ENCODE measurements at places on chromosomes 1 and 21.

GRCh38 chr1:240621249-240621648 lies 9.3 kb upstream of the GREM2 start:
- DNase-seq: no peak

DNA sequence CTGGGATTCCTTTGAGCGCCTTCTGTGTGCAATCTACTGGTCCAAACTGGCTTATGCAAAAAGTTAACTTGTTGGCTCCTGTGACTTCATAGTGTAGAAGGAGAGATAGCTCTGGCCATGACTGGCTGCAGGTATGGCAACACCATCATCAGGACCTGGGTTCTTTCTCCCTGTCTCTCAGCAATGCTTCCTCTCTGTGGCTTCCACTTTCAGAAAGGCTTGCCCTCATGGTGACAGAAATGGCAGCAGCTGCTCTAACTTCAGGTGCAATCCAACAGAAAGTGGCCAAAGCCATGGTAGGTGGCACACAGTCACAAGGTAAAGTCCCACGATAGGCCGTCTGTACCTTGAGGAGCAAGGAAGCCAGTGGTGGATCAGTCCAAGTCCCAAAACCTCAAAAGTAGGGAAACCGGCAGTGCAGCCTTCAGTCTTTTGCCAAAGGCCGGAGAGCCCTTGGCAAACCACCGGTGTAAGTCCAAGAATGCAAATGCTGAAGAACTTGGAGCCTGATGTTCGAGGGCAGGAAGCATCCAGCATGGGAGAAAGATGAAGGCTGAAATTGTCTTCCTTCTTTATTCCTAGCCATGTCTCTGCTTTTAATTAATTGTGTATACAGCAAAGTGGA lies 45.0 kb downstream of the ZBTB40 start:
- no peak for DNase-seq

DNA sequence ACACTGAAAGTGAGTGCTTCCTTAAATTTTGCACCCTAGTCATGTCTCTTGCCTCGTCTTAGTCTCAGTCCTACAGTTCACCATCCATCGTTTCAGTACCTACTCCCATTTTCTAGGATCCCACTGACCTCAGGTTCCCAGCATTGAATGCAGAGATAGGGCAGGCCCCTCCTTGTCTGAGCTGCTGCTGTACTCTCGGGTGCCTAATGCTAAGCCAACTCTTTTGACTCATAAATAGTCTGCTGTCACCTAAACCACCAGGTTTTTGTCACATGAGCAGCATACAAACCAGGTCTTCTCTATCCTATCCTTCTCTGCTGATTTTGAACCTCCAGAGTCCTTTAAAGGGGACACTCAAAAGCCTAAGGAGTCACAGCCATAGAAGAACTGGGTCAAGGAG lies 3.0 kb downstream of the ARHGAP30 start:
- DNase-seq: no peak

- DNase-seq: no peak
Observed at GRCh38 chr1:219900882-219901281, 27.5 kb downstream of the SLC30A10 start.

DNA sequence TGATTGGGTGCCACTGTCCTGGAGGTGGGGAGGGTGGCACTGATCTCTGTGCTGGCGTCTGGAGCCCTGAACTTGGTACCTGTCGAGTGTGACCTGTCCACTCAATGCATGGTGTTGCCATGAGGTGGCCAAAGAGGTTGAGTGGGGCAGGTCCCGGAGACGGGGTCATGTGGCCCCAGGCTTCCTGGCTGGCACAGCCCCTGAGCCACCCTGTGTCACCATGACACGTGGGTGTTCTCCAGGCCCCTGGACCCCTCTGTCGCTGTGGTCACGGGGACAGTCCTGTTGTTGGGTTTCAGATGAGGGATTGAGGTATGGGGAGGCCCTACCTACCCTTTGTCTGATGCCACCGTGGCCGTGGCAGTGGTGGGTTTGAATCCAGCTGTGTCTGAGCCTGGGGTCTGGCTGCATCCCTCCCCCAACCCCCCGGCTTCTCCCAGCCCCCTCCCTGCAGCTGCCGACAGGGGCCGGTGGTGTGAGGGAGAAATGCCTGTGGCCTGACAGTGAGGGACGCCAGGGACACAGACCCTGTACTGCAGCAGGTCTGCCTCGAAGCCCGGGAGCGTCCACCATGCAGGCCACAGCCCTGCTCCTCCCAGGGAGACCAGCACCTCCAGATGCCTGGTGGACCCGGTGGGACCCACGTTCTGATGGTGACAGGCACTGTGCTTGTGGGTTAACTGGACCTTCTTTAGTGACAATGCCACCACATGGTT lies 12.0 kb downstream of the TRPM2 start:
- DNase-seq: no peak

DNA sequence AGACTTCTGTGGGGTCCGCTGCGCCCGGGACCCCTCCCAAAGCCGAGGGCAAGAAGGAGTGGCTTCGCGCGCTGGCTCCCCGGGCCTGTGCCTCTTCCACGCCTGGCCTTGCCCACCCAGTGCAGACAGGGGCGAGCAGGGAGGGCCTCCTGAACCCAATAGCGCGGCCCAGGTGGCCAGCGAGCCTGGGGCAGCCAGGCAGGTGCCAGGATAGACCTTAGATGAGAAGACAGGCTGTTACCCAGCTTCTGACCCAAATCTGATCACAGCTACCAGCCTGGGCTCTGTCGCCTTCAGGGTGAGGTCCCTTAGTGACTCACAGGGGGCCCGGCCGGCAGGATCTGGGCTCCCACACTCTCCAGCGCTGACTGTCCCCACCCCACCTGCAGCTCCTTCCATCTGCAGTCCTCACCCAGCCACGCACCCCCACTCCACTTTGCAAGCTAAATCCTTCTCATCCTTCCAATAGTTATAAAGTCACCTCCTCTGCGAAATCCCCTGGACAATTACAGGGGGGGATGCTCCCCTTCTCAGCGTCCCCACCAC lies 9.6 kb downstream of the CLEC20A start:
- DNase-seq: no peak

DNA sequence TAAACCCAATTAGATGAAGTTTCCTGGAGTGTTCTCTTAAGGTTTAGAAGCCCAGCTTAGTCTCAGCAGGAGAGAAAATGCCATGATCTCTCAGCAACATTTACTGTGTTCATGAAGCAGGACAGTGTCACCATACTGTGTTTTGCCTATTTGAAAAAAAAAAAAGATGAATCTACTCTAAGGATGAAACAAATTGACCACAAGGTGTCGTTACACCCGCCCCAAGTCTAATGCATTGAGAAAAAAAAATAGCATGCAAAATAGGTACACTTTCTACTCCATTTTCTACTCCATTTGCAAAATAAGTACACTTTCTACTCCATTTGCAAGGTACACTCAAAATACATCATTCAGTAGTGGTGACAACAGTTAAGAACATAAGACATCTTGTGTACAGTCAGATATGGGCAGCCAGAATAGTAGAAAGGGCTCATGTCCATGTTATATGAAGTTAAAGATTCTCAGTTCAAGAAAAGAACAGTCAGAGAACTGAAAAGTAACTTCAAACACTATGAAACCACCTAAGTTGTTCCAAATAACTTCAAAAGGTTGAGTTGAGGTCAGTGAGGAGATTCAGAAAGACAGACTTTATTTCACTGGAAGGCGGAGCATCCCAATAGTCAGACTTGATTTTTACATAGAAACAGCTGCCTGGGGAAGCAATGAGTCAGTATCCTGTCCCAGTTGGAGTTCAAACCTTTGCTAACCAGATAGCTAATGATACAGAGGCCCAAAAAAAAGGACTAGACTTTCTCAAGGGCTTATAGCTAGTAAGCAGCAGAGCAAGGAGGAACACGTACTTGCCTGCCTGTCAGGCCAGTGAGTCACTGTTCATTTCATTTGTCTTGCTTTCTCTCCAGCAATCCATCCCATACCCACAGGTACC lies 13.3 kb downstream of the PLPPR5 start:
- DNase-seq: peak; percentile 86

DNA sequence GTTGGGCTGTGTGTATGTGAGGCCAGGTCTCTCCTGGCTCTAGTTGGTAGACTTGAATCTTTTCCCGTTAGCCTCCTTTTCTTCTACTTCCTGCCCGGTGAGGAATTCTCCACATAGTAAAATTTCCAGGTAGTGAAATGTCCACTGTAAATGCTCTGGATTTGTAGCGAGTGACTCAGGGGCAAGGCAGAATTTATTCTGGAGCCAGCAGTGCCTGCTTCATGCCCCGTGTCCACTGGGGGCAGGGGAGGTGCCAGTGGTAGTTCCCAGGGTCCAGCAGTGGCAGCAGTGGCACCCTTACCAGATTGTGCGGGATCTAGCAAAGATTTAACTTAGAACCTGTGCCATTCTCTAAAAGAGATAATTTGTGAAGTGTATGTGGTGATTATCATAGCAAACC lies 74.5 kb upstream of the USP24 start:
- DNase-seq: no peak

GRCh38 chr1:236654957-236655356 lies 31.3 kb upstream of the ACTN2 start:
- DNase-seq: no peak

- DNase-seq: no peak
Observed at GRCh38 chr1:26132128-26132833, 20.7 kb downstream of the PDIK1L start.

GRCh38 chr1:45787905-45788304 lies 15.5 kb upstream of the MAST2 start:
- DNase-seq: no peak

DNA sequence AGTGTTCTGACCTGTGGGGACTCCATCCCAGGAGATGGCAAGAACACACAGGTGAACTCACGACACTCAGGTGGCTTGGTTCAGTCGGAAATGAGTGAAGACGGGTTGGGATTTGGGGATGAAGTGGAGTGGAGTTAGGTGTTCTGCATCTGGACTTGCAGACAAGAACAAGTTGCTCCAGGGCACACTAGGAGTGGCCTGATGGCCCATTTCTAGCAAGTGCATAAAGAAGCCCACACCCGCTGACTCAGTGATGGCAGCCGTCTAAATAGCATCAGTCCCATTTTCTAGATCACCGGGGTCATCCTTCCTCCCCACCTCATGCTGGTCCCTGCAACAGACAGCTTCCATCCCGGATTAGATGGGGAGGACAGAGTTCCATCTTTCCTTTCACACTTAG lies 278.4 kb downstream of the C1orf94 start:
- no peak for DNase-seq

DNA sequence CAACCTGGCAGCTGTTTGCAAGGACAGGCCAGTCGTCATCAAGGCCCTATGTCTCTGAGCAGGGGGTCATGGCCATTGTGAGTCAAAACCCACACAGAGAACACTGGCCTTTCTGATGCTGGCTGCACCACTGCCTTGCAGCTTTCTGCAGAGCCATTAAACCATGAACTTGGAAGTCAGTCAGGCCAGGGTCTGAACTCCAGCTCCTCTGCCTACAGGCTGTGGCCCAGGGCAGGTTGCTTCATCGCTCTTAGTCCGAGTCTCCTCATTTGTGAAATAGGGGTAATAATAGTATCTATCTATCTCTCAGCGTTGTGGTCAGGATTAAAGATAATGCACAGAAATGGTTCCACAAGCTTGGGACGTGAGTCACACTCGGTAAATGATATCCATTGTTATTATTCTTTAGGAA lies 35.8 kb upstream of the HIVEP3 start:
- DNase-seq: peak; percentile 49

DNA sequence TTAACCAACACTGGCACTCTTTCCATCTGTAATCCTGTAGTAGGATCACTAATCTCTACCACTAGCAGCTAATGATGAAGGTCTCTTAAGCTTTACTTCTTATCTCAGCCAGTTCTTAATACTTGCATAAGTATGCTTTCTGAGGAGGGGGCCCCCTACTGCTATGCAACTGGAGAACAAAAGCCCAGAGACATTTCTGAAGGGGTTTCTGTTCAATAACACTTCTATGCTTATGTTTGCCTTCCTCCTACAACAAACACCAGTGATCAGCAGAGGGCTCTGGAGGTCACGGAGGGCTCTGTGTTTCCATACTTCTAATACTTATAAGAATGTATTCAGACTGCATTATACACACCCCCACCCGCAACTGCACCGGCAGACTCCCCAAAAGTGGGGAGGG lies 215.8 kb downstream of the BARHL2 start:
- DNase-seq: no peak

GRCh38 chr1:215957663-215958062 lies 390.6 kb downstream of the KCTD3 start:
- no peak for DNase-seq

DNA sequence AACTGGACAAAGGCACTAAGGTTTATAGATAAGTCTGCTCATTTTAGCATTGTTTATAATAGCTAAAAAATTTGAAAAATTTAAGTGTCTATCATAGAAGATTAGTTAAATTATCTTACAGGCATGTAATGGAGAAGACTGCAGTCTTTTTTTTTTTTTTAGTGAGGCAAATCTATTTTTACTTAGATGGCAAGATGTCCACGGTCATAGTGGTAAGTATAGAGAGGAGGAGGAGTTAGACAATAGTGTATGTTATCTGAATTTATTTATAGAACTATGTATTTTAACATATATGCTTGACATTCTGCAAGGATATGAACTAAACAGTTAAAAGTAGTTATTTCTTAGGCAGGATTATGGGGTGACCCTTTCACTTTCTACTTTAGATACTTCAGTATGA lies 149.0 kb downstream of the SYT2 start:
- no peak for DNase-seq

GRCh38 chr1:234108921-234109320 lies 204.4 kb downstream of the SLC35F3 start:
- DNase-seq: no peak

DNA sequence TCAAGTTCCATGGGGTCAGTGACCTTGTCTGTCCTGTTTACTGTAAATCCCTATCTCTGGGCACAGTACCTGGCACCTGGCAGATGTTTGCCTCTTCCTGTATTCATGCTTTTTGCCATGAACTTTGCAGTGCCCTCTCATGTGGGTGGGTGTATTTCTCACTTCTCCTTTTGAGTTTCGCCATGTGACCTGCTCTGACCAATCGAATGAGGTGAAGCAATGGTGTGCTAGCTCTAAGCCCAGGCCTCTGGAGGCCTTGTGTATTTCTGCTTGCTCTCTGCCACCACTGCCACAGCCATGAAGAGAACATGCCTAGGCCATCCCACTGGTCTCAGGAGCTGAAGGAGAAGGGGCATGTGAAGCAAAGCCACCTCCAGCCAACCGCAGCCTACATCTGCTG lies 185.5 kb upstream of the ZC3H12A start:
- DNase-seq: no peak

DNA sequence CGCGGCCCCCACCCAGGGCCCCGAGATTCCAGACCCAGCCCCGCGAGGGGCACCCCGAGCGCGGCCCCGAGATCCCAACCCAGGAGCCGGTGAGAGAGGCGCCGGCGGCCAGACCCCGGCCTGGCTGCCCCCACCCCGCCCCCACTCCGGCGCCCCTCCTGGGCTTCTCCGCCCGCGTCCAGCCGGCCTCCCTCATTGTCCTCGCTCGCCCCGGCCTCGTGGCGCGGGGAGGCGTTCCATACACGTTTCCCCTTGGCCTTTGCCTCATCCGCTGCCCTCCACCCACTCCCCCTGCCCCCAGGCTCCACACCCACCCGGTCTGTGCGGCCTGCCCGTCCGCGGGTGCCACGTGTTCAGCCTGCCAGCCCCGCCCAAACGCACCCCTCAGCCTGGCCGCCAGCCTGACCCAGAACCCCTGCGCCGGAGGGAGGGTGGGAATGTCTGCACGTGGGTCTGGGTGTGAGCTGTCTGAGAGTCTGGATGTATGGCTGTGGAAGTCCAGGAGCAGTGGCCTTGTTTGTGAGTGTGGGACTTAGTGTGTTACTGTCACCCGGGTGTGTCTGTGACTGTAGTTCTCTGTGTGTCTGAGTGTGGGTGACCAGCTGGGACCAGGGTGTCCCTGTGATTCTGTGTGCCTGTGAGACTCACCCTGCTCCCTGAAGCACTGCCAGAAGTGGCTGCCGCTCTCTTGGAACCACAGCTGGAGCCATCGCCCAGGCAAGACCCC lies 681 bp downstream of the B4GALT2 start:
- no peak for DNase-seq
